ENCODE measurements at places on chromosomes 7 and 10. TPM values are rescaled to one million over a fixed set of nuclear protein-coding genes. Genes with fewer than 3 reads are reported as not detected.

Gene PNLIPRP2
- not detected for total RNA-seq

Gene OPALIN
- total RNA-seq: not detected

Gene VSIR
- 15.2 TPM for total RNA-seq

Gene FGFBP3
- 0.78 TPM for total RNA-seq

Gene EMX2
- 1.1 TPM for total RNA-seq

Gene PRXL2A
- 8.5 TPM for total RNA-seq

Gene ITGB8
- total RNA-seq: 11.8 TPM

Gene ERVW-1
- not detected for total RNA-seq

Gene STRIP2
- total RNA-seq: 12.5 TPM

Gene PNLIPRP3
- total RNA-seq: 0.37 TPM

Gene RAB11FIP2
- total RNA-seq: 22.4 TPM

Gene SPDYE16
- not detected for total RNA-seq

Gene CHST3
- 23.5 TPM for total RNA-seq

Gene SKIDA1
- 0.73 TPM for total RNA-seq

Gene C10orf105
- total RNA-seq: under 0.01 TPM

Gene CALY
- total RNA-seq: not detected

Gene PTER
- 15.1 TPM for total RNA-seq

Gene VAX1
- not detected for total RNA-seq

Gene GPR37
- total RNA-seq: not detected

Gene LIPJ
- total RNA-seq: 0.73 TPM

Gene TCAF2
- 5.9 TPM for total RNA-seq

Gene THAP5
- 15.1 TPM for total RNA-seq

Gene AKAP9
- total RNA-seq: 27.2 TPM

Gene TMEM273
- not detected for total RNA-seq

Gene TRIM50
- total RNA-seq: not detected

Gene TMEM213
- total RNA-seq: not detected

Gene PDE6C
- total RNA-seq: not detected

Gene PFKFB3
- 6.2 TPM for total RNA-seq
